ENCODE measurements at places on chromosomes 6 and 20.

DNA sequence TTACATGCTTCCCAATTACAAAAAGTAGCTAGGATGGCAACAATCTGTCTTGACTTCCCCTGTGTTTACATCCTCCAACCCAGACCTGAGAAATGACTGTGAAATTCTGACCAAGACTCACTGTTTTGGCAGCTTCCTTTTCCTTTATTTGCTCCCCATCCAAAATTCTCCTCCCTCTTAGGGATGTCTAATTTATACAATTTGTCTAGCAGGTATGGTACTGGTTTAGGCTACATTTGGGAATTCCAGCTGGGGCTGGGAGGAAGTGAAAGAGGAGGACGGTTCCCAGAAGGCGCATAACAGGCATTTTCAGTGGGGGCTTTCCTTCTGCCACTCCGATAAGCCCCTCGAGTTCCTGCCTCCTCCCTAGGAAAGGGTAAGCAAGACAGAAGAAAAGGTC, 231.5 kb upstream of the BTBD3 start:
- DNase-seq, result no peak

GRCh38 chr6:4174042-4174441, 38.7 kb upstream of the ECI2 start:
- DNase-seq, result no peak

- no peak for DNase-seq
These were observed 10.9 kb downstream of the LRRC73 start for GRCh38 chr6:43499028-43499815.

- no peak for DNase-seq
These were observed 20.0 kb downstream of the TAF4 start for GRCh38 chr20:62045529-62046285.

GRCh38 chr20:12581644-12582289, 427.0 kb upstream of the SPTLC3 start:
- no peak for DNase-seq

- DNase-seq, result no peak
These were observed 29.4 kb upstream of the CLIC5 start for GRCh38 chr6:46044881-46045617.

DNA sequence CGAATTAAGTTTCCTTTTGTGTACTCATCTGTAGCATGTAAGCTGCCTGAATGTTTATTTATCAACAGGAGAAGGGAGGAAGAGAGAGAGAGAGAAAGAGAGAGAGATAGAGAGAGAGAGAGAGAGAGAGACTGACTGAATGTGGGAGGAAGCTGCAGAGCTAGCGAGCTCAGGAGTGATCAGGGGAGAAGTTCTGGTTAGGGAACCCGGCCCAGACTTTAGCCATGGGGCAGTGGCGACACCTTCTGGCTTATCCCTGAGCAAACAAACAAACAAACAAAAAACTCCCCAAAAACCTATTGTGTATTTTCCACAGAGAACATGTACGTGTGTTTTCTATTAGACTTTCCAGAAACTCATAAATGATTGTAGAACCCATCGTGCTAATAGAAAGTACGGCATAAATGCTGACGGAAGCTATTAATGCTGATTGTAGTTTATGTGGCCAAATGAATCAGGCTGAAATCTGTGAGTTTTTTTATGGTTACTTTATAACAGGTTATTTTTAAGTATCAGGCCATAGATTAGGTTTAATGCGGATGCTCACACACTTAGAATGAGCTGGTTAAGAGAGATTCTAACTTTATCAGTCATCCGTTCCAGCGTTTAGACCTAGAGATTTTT, 92.8 kb downstream of the CLIC5 start:
- peak; percentile 90 for DNase-seq

DNA sequence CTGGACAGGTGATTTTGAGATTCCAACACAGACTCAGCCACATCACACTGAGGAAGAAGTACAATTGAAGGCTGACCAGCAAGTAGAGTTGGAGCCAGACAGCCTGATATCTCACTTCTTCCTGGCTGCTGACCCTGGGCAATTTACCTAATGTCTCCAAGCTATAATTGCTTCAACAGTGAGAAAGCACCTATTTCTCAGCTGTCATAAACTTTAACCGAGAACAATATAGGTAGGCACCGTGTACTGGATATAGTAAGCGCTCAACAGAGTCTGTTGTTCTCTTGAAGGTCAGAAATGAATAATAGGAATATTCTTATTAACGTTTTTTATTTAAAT, 28.3 kb downstream of the STX7 start:
- no peak for DNase-seq

GRCh38 chr6:130223508-130223907, 757 bp upstream of the SAMD3 start:
- DNase-seq, result peak; percentile 91

DNA sequence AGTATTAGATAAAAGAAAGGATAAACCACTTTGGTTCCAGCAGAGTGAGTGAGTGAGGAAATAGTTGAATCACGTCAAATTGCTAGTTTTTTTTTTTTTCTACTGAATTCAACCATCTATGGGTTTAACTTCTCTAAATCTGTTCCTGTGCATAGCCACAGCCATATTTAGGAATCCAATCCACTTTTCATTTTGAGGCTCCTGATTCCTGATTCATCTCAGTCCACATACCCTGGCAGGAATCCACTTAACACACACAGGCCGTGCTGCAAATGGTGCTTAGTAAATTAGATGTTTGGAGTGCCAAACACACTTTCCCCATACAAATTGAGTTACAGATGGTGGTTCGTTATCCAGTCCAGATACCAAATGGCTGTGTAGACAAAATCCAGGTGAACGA, 220.3 kb downstream of the ALDH8A1 start:
- DNase-seq, result no peak

DNA sequence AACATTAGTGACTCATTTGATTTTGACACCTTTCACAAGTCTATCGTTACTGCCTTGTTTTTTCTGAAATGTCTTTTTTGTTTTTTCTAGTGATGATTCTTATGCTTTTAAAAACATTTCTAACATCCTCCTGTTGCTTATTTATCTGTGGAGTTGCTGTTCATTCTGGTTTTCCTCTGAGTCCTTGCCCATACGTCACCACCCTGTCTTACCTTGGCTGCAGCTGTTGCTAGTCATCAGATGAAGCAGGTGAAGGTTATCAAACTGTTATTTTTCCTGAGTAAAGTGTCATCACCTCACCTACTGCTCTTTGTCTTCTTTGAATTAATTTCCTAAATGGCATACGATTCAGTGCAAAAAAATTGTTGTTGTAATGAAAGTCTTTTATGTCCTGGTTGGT, 376.6 kb downstream of the GRIK2 start:
- no peak for DNase-seq

DNA sequence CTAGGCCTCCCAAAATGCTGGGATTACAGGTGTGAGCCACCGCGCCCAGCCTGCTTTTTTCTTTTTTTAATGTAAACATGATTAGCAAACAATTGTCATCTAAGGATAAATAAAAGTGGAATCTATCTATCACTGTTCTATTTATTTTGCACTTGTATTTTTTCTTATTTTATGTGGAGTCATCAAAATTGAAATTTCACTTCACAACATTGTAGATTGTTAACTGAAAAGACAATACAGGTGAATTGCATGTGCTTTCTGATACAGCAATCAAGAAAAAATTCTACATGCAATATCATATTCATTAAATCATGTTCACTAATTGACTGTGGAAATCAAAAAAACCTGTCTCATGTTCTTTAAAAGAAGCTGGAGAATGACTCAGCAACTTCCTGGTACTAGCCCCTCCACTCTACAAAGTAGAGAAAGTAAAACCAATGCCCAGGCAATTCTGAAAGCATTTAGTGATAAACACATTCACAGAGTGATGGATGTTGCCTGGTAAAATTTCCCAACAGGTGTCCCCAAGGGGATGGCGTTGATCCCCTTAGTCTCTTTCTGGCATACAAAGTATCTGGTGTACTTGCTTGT, 10.7 kb upstream of the RFX6 start:
- DNase-seq, result no peak

DNA sequence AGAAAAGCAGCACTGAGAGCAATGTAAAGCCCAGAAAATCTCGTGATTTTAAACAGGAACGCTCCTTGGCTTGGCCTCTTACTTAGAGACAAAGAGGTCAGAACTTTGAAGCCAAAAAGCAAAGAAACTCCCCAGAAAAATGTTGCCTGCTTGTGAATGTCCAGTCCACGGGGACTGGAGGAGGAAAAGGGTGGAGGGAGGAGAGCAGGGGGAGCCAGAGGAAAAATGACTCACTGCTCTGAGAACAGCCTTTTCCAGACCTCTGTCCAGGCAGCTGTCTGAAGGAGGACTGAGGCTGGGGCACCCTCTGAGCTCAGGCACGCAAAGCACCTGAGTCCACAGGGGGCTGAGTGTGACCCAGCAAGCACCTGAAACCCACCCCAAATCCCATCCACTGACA, 64.7 kb downstream of the TRAM2 start:
- DNase-seq, result no peak

GRCh38 chr6:12200761-12201160, 89.4 kb upstream of the EDN1 start:
- DNase-seq, result no peak

DNA sequence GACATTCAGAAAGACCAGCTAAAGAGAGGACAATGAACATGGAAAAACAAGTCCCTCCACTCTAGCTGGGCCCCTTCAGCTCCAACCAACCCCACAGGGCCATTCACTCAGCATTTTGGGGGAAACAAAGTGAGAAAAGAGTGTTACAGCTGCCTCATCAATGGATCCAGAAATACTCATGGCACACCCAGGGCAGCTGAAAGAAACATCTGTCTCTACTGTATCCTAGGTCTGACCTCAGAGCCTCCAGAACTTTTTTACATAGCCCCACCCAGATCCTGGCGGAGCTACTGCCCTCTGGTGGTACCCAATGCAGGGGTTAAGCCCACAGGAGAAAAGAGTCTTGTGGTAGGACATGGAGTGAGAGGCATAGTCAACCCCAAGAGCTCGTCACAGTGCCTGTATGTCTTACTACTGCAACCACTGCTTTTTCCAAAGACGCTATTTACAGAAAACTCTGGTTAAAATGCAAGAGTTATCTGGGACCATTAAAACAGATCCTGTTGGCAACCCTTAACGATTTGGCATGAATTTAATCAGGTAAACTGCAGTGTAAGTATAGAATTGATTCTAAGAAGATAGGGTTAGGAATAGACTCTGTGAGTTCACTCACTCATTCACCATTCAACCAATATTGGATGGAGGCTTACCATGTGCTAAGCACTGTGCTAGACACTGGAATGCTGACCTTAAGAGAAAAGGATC, 37.4 kb upstream of the FAM83C start:
- DNase-seq, result peak; percentile 83

DNA sequence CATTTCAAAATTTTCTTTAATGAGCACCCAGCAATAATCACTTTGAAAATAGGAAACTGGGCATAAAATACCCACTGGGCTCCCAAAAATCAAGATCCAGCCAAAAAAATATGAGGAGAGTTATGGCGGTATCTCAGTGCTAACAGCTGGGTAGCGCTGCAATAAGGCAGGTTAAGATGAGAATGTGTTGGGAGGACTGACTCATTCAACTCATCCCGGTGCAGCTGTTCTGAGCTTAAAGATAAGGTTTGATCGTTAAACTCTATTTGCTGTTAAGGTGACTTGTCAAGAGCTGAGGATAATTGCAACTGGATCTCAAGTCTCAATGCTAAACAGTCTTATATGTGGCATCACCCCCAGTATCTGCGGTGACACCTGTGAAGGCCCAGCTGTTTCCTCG, 507.7 kb downstream of the EPM2A start:
- no peak for DNase-seq

- DNase-seq, result no peak
These were observed 859.8 kb downstream of the MAFB start for GRCh38 chr20:39829256-39829655.

- peak; percentile 84 for DNase-seq
These were observed 115.2 kb upstream of the NXT1 start for GRCh38 chr20:23235173-23236027.
